ENCODE measurements at places on chromosomes 3 and 15.
A peak's percentile ranks its signal among the peaks of the same experiment; 100 is the strongest.

DNA sequence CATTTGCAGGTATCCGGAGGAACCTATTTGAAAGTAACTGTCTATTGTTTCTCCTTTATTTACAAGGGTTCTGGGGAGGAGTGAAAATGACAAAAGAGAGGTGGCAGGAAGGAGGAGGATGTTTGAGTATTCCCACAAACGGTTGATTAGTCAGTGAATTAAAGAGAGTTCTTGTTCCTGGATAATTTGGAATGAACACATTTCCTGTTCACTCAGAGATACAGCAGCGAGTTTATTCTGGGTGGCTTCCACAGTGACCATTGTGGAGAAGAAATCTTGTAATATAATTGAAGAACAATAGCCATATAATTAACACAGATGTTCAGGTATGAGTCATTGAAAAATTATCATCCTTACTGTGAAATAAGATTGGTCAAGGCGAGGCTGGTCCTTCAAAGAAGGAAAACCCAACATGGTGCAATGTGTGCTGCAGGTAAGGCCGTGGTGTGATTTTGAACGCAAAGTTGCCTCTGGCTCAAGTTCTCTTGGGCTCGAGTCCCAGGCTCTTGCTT lies 77.3 kb downstream of the NFKBIZ start:
- DNase-seq = no peak

- no peak for DNase-seq
Observed at GRCh38 chr3:190321789-190322603, at the start of gene CLDN1. Gene CLDN1 (minus strand): TSS chr3:190322446. CDS start chr3:190322206, 240 bp downstream.

GRCh38 chr15:60135961-60136360 lies 131.8 kb downstream of the FOXB1 start:
- DNase-seq = no peak

- DNase-seq = no peak
Observed at GRCh38 chr3:128270559-128271492, 117.5 kb downstream of the EEFSEC start.

DNA sequence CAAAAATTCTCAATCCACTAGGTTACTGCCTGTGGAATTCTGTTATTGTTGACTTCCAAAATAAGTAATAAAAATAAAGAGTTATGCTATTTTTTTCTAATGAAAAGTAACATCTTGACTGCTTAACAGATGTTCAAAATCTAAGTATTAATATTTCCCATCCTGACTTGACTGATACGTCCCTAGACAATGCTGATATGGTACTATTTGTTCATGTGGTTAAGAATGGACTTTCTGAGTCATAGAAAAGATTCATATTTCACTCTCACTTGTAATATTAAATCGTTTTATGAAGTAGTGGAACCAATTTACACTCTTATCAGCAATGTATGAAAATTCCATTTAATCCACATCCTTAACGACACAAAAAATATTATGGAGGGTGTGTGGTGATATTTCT lies 104.8 kb upstream of the PLSCR5 start:
- no peak for DNase-seq

DNA sequence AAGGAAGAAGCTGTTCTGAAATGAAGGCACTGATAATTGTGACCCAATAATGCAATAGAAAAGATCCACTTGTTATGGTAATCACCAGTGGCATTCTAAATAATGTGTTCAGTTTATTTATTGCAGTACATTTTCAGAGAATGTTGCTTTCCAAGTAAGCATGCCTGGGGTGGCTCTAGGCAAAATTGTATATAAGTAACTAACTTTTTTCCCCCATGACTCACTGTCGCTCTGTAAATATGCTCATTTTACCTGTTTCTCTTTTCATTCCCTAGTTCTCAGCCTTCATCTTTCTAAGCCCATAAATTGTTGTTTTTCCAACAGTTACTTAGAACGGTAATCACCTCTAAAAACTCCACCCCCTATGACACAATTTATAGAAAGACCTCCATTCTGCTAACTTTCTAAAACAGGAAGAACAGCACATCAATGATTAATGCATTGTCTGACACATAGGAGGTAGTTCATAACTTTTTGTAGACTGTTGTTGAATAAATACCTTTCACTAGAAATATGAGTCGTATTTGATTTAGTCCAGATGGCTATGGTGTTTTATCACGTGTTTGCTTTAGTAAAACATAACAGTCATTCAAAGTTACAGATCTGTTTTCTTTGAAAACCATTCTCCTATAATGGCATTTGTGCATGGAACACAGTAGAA lies 143.1 kb downstream of the LSAMP start:
- DNase-seq = no peak

- no peak for DNase-seq
Observed at GRCh38 chr15:98951493-98952320, 55.9 kb downstream of the PGPEP1L start.

DNA sequence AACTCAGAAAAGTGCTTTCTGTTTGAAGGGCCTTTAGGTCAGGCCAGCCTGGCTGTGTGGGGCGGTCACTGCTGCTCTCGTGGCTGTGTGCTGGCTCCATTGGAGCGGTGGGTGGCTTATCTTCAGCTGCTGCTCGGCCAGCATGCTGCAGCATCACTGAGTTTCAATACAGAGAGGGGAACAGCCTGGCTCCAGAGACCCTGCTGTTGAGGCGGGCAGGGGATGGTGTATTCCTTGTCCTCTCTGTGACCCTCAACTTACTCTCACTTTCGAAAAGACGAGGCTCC lies 248.5 kb upstream of the ONECUT1 start:
- DNase-seq = no peak

GRCh38 chr15:63240109-63240508 lies 37.3 kb upstream of the APH1B start:
- DNase-seq = no peak

DNA sequence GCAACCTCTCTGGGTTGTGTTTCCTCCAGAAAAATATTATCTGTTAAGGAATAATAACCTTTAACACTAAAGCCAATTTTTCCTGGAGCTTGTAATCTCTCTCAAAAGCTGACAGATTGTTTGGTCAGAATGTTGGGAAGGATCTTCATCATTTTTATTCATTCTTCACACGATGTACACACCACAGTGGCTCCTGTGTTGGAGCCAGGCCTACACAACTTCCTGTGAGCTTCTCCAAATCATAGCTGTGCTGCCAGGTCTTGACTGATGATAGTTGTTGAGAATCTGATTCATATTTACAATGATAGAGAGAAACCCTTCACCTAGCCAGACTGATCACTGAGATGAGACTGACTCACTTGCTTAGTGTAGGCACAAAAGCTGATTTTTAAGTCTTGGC lies 151.0 kb upstream of the ROBO2 start:
- DNase-seq = no peak

DNA sequence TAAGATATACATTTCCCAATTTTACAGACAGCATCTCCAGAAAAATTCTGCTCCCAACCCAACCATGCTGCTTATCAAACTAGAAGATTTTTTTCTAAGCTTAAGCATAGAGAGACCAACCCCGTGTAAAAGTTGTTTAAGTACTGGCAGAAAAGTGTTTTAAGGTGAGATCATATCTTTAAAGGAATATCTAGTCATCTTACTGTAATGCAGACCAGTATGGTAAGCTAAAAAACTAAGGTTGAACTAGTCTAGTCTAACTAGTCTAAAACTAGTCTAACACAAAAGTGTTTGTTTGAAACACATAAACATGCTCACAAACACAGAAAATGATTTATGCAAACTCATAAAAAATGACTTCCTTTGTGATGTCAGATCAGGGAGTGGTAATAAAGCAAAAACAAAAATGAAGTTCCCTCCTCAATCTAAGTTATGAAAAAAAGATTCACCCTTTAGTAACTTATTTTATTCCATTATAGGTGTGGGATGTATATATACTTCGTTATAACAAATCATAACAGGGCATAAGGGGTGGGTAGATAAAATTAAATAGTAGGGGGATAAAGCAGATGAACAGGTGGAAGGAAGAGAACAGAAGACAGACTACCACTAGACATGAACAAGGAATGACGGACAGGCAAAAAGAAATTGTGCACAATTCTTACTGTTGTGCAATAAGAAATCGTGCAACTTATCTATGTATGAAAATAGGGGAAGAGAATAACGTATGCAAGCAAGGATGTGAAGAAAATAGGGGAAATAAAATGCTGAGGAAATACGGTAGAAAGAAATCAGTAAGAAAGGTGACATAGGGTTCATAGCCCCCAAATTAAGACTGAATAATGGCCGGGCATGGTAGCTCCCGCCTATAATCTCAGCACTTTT lies 10.0 kb downstream of the MYO5A start:
- DNase-seq = no peak

GRCh38 chr15:101449471-101450402 lies 39.8 kb downstream of the PCSK6 start:
- DNase-seq = no peak

- peak; percentile 68 for DNase-seq
Observed at GRCh38 chr3:52238761-52239701, at the start of gene TWF2. Gene TWF2 (minus strand): TSS chr3:52239158. CDS start chr3:52239016, 142 bp downstream.

- DNase-seq = peak; percentile 15
Observed at GRCh38 chr3:124584552-124585391, 145.5 kb upstream of the UMPS start.

GRCh38 chr3:1717524-1717923 lies 381.1 kb upstream of the CNTN4 start:
- no peak for DNase-seq

GRCh38 chr3:171218069-171218468 lies 191.5 kb upstream of the SLC2A2 start:
- DNase-seq = no peak

- DNase-seq = no peak
Observed at GRCh38 chr15:50335251-50335650, 19.7 kb downstream of the GABPB1 start.

DNA sequence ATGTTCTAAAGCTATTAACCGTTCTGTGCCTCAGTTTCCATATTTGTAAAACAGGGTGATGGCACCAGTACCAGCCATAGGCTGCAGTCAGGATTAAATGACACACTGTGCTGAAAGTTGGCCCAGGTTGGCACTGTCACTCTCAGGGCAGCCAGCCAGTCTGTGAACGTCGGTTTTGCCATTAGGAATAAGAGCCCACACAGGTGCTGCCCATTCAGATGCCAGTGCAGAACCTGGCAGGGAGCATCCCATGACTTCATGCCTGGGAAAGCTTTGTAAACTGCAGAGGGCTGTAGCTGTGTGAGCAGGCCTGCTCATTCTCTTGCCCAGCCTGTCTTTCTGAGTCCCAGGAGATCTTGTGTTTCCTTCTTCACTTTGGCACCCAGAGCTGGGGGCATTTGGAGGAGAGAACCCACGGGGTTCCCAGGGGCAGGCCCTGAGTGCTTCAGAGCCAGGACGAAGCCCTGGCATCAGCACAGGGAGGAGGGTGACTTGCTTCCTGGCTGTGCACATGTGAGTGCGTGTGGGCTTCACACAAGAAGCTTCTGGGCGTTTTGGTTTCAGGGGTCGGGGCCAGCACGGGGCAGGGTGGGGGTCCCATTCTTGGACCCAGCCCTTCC lies 46.9 kb downstream of the ZNF710 start:
- no peak for DNase-seq

DNA sequence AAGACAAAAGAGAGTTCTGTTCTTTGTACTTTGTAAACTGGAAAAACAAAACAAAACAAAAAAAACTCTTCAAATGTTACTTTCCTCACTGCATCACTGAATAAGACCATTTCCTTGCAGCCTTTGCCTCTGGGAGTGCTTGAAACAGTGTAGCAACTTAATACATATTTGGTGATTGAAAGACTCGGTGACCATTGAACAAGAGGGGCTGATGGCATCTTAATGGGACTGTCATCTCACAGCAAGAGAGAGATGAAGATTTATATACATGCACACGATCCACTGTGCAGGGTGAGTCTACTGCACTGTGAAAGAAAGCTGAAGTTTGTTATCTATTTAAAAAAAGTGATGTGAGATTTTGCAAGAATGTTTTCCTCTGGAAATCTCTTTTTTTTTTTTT lies 111.9 kb upstream of the KLHL25 start:
- no peak for DNase-seq

DNA sequence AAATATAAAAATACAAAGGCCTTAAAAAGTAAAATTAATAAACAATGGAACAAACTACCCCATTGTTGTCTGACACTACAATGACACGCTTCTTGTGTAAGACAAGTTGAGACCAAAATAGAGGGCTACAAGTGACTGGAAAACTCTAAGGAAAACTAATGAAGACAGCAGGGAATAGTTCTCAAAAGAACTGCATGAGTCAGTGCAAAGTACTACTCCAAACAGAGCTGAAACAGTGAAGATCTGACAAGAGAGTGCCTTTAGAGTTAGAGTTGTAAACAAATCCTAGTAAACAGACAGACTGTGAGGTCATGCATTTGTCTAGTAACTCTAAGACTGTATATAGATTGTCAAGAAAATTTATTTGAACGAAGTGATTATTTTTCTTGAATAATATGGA lies 233.9 kb downstream of the BBX start:
- no peak for DNase-seq

GRCh38 chr3:115226844-115227445 lies 79.9 kb upstream of the ZBTB20 start:
- no peak for DNase-seq

- no peak for DNase-seq
Observed at GRCh38 chr3:159806412-159806811, 182.2 kb upstream of the IL12A start.

- DNase-seq = no peak
Observed at GRCh38 chr15:89091627-89092220, 3.5 kb downstream of the ABHD2 start.

DNA sequence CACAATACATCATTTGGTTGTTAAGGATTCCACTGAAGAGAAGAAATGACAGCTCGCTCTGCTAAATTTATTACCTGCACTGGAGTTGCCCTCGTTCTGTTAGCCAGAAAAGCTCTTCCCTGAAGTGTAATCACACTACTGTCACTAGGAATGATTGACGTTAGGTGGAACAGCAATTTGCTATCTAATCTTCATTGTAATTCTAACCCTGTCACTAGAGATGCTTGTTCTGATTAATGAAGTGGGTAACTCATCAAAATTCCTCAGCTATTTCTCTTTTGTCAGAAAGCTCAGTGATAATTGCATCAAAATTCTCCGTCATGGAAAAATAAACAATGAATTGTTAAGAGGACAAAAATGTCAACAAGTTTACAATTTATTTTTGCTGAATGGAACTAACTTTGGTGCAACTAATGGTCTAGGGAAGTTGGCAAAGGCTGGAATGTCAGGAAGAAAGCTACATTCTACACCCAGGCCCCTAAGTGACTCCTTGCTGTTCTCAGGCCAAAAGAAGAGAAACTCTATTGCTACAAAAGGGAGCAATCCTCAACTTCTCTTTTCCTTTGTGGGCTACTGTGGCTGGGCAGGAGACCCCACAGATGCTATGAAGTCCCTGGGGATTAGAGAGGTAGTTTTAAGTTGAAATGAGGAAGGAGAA lies 34.1 kb downstream of the CCDC191 start:
- DNase-seq = no peak

- DNase-seq = no peak
Observed at GRCh38 chr15:84982301-84982920, 755 bp downstream of the PDE8A start.

DNA sequence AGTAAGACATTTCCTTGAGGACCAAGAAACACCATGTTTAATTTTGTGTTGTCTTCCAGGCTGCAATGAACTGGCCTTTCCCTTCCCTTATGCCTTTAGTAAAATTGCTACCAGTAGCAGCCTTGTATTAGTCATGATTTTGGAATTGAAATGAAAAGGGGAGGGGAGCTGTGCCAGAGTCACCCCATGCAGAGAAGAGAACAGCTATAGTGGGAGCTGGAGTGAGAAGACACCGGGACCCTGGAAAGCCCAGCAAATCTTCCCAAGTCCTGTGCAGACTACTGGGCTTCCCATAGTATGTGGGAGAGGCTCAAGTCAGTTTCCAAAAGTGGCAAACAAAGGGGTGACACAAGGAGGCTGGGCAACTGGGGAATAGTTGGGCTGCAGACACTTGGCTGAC lies 178.5 kb downstream of the NR1D2 start:
- no peak for DNase-seq

- DNase-seq = no peak
Observed at GRCh38 chr3:38536671-38537070, 40.5 kb downstream of the EXOG start.

- no peak for DNase-seq
Observed at GRCh38 chr3:73658227-73658626, 33.5 kb upstream of the PDZRN3 start.

Measured in activated CD8-positive, alpha-beta memory T cell treated with anti-CD3 and anti-CD28 coated beads for 1 hour (primary cell).